ENCODE measurements at places on chromosomes 1 and 21. TPM values are rescaled to one million over a fixed set of nuclear protein-coding genes. Genes with fewer than 3 reads are reported as not detected.
A peak's percentile ranks its signal among the peaks of the same experiment; 100 is the strongest.

GRCh38 chr1:224059897-224060427 is 53.9 kb upstream of the FBXO28 start:
- DNase-seq, result no peak

DNA sequence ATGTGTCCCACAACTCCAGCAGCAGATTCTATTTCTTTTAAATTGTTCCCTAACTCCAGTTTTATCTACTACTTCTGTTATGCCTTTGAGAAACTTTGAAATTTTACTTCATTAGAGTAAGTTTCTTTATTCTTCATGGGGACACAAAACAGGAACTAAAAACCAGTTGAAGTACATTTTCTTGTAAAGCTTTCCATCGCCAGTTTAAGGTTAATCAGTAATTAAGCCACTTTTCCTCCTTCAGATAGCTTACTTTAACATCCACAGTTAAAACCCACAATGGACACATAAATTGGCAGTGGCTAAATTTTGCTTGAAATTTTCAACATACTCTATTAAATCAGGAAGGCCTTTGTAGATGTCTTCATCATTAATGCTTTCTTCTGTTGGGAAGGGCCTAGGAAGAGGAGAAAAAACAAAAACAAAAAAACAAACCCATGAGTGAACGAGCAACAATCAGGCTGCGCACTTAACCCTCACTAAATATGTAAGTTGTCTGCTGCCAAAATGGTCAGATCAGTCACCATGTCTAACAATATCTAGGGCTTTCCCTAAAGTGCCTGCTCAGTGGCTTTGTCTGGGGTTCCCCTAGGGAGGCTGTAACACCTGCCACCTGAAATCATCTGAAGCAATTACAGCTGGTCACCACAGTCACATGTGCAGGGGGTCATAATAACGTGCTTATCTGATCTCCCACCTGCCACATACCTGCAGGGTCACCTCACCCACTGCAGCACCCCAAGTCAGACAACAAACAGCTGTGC is 187.9 kb downstream of the VAV3 start:
- DNase-seq, result no peak

DNA sequence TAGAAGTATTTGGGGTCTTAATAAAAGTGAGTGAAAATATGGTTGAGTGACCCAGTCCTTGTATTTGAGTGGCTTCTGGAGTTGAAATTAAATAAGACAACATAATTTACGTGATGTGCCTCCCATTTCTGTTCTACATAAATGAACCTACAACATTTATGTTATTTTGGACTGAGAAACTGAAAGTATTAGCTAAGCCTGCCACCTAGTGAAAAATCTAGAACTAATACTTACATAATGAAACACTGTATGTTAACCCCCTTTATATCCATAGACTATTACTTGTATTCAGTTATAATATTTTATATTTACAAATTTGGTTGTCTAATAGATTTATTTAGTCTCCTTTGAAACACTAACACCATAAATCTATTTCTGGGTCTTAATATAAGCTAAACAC is 298.9 kb downstream of the KCNT2 start:
- DNase-seq, result no peak

DNA sequence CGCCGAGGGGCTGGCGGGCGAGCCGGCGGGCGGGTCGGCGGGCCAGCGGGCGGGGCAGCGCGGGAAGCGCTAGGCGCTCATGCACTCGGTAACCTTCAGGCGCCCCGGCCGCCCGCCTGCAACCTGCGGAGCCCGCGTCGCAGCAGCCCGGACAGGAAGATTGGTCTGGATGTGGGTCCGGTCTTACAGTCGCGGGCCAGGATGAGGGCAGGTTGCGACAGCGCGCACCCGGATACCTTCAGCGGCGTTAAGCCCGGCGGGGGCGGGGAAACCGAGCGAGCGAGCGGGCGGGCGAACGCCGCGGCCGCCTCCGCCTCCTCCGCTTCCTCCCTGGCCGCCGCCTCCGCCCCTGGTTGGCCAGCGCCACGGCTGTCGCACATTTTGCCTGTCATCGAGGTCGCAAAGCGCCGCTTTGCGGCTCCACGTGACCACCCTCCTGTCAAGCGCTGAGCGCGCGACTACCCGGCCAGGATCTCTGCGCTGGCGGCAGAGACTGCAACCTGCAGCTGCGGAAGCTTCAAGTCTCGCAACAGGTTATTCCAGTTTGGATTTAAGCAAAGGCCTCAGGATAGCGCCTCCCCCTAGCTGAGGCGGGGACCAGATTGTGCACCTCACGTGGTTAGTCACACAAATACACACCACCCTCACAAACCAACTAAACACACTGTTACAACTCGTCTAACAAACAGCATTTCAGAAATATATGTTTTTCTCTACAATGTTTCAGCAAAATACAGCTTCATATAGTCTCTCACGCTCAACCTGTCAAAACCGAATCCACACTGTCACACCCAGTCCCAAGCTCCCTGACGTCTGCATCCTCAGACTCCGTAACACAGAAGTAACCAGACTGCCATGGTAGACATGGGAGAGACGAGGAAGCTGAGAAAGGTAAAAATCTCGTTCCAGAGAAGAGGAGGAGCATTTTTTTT is at the start of gene FAF1:
TSS of gene FAF1 (minus strand) at position 355 of the 932 bp plus-strand sequence. CDS start 456 bp downstream, outside the sequence.
- DNase-seq, result peak; percentile 99

The PRDM2 gene
- total RNA-seq, result 46.7 TPM

The FLVCR1 gene
- 11.3 TPM for total RNA-seq

The C1QTNF12 gene
- 2.6 TPM for total RNA-seq

The IL20 gene
- not detected for total RNA-seq

DNA sequence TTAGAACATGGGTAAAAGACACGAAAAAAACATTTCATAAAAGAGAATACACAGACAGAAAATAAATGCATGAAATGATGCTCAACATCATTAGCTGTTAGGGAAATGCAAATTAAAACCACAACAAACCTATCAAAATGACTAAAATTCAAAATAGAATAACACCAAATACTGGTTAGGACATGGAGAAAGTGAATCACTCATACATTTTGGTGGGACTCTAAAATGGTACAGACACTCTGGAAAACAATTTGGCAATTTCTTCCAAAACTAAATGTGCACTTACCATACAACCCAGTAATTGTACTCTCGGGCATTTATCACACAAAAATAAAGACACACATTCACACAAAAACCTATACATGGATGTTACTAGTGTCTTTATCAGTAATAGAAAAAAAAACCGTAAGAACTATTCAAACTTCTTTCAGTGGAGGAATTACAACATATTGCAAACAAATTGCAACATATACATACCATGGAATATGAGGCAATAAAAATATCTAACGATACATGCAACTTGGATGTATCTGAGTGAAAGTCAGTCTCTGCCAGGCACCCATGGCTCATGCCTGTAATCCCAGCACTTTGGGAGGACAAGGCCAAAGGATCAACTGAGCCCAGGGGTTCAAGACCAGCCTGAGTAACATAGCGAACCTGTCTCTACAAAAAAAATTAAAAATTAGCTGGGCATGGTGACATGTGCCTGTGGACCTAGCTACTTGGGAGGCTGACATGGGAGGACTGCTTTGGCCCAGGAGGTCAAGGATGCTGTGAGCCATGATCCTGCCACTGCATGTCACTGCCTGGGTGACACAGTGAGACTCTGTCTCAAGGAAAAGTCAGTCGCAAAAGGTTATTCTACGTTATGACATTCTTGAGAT is 19.6 kb downstream of the HSF2BP start:
- DNase-seq, result no peak

DNA sequence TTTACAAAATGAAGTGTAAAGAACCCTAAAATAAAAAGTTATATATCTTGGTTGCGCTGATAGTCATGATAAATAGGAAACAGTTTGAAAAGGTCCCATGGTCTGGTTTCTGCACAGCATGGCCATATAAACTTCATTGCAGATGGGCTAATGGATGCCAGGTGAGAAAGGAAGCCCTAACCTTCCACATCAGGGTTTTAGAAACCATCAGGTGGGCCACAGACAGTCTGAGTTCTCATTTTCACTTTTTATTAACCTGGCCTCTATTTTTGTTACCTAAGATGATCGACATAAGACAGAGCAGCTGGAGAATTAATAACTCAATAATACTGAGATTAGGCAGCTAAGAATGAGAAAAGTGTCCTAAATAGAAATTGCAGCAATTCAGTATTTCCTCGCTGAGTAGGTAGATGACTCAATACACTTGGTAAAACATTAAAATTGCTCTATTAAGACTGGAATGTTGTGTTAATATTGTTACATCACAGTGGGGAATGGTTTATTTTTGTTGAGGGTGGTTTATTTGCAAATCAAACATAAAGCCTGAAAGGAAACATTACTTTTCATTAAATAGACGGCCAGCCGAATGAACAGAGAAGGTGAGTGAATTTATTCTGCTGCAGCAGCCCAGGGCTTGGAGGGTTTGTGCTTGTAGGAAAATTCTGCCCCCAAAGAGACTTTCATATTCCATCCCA is 21.1 kb downstream of the C1orf21 start:
- DNase-seq, result no peak

DNA sequence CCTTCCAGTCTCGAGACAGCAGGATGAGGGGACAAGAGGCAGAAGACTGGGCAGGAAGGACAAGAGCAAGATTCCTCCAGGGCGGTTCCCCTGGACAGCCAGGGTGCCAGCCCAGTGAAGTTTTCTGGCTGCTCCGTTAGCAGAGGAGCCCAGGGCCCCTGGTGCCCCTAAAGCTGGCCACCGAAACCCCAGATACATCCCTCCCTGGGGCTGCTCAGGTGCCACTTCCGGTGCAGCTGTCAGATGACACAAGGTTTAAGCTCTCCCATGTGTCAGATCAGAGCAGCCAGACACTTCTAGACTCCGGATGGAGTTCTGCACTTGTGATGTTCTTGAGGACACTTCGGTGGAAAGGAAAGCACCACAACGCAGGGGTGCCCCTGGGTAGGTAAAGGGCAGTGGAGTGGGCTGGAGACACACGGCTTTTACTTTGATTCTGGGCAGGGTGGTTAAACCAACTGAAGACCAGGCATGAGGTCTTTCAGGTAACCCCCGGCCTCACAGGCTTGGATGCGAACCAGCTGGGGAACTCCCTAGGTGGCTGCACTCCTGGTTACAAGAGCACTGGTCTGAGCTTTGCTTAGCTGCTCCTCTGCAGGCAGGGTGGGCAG is 85.7 kb downstream of the ITPKB start:
- no peak for DNase-seq

The IL12RB2 gene
- 0.87 TPM for total RNA-seq

- peak; percentile 89 for DNase-seq
Measured at GRCh38 chr1:46394108-46394871, at the start of gene FAAH. TSS of gene FAAH (plus strand) at chr1:46394317. CDS start at chr1:46394349, 32 bp downstream.

The KRTAP12-2 gene
- total RNA-seq, result not detected

The HRNR gene
- total RNA-seq, result not detected

The ATP8B2 gene
- total RNA-seq, result 35.2 TPM

- no peak for DNase-seq
Measured at GRCh38 chr1:7469255-7469938, 301.7 kb upstream of the VAMP3 start.

The ZNF326 gene
- total RNA-seq, result 18.0 TPM

The LCE6A gene
- total RNA-seq, result not detected

- DNase-seq, result peak; percentile 89
Measured at GRCh38 chr1:966704-967300, 520 bp downstream of the PLEKHN1 start.

The SEMA4A gene
- 30.7 TPM for total RNA-seq

GRCh38 chr1:162381383-162381782 is at the start of gene C1orf226:
TSS of gene C1orf226 (plus strand) at chr1:162381728. CDS start at chr1:162381902, 174 bp downstream.
- DNase-seq, result no peak

The UBE2U gene
- not detected for total RNA-seq

DNA sequence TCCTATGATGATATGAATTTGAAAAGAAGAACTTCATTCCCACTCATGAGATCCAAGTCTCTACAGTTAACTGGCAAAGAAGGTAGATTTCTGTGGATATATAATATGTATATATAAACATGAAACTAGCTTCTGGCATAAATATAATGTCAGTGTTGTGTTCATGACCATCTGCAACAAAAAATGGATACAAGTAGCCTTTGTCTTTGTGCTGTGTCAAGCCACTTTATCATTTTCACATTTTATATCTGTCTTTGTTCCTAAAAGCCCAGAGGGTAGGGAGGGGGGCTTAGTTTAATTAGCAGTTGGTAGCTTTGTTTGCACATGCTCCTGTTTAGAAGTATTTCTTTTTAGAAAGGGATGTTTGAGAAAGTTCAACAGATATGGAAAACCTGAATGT is 56.2 kb upstream of the FASLG start:
- no peak for DNase-seq

DNA sequence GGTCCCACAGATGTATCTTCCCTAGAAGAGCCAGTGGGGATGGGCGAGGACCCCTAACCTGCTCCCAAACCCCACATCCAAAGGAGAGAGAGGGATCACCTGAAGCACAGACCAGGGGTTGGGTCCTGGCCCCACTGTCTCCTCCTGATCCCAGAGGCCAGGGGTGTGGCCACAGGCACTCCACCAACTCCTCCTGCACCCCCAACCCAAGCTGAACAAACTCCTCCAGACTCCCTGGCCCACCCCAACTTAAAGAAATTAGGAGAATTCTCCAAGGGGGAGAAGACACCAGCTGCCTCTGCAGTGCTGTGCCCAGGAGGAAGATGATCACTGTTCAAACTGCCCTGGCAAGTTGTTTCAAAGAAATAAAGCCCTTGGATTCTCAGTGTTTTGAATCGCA is 4.5 kb upstream of the PRAMEF12 start:
- no peak for DNase-seq

DNA sequence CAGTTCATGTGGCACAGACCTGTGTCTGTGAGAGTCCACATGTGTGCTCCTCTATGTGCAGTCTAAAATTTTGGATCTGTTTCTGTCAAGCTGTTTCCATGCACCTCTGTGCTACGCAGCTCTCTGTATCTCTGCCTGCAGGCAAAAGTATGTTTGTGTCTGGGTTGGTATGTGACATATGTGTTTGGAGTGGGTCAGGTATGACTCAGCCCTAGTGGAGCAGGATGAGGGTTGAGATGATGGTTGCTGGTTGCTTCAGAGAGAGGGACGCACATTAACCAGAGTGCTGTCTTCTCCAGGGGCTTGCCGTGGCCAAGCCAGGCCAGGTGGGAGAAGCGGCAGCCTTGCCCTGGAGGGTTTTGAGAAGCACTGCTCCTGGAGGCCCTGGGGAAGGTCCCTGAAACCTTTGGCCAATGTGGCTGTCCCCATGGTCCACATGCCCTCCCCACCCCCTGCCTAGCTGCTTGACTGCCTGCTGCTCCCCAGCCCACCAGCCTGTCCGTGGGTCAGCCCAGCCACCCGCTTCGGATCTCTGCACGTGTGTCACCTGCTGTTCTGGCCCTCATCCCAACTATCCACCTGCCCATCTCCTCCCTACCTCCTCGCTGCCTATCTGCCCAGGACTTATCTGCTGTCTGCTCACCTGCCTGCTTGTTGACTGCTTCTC is 4.1 kb upstream of the EVA1B start:
- no peak for DNase-seq

DNA sequence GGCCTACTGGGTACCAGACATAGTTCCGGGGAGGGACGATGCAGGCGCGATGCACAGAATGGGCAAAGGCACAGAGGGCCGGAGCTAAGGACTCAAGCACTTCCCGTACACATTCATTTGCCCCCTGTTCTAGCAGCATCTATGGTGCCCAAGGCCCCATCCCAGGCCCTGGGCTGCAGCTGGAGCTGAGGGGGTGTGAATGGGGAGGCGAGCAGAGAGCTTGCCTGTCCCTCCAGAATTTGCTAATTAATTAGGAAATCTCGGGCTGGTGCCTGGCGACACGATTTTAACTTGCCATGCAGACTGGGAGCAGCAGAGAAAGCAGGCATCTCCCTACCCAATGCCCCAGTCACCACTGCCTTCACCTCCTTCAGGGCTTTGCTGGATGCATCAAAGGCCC is 35.9 kb downstream of the EPHA2 start:
- no peak for DNase-seq

GRCh38 chr21:20631633-20632032 is 366.6 kb upstream of the NCAM2 start:
- DNase-seq, result no peak

Data from upper lobe of right lung (tissue), 1 donor.